ENCODE measurements at places on chromosomes 12 and 14.

- DNase-seq, result no peak
These were observed 146.1 kb upstream of the LRIG3 start for GRCh38 chr12:59066445-59066844.

GRCh38 chr12:131773582-131774221, 54.5 kb upstream of the MMP17 start:
- no peak for DNase-seq

GRCh38 chr12:126706300-126706699, 1560.7 kb upstream of the TMEM132C start:
- no peak for DNase-seq

DNA sequence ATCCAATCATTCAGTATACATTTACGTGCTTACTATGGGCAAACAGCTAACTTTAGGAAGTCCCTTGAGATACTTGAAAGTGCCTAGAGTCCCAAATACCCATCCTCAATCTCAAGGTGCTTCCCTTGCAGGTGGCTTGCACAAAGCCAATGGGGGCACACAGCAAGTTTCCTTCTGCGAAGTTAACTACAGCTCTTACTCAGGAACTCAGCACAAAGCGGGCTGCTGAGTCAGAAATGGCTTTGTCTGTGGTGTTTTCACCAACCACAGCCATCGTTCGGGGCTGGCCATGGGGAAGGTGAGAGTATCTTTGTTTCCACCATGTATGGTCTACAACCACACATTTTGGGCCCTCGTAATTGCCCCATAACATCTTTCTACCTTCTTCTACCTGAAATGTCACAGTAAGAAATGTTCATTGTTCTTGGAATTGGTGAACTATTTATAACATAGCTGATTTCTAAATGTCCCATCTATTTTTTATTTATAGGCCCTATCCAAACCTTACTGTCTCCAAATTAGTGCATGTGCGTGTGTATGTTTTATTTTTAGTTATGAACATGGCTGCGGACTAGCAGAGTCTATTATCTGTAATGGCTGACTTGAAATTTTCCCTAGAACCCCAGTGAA, 13.9 kb downstream of the MFAP5 start:
- DNase-seq, result peak; percentile 64

- DNase-seq, result no peak
These were observed at the start of gene KIF26A for GRCh38 chr14:104138098-104138717. KIF26A (plus strand) TSS chr14:104138587; CDS start chr14:104138723, 136 bp downstream.

- no peak for DNase-seq
These were observed 72.8 kb downstream of the SLCO1B3 start for GRCh38 chr12:20883288-20883687.

GRCh38 chr12:54472494-54473262, 724 bp downstream of the GTSF1 start:
- DNase-seq, result no peak

- no peak for DNase-seq
These were observed 321.9 kb upstream of the RTL1 start for GRCh38 chr14:101225157-101226152.

DNA sequence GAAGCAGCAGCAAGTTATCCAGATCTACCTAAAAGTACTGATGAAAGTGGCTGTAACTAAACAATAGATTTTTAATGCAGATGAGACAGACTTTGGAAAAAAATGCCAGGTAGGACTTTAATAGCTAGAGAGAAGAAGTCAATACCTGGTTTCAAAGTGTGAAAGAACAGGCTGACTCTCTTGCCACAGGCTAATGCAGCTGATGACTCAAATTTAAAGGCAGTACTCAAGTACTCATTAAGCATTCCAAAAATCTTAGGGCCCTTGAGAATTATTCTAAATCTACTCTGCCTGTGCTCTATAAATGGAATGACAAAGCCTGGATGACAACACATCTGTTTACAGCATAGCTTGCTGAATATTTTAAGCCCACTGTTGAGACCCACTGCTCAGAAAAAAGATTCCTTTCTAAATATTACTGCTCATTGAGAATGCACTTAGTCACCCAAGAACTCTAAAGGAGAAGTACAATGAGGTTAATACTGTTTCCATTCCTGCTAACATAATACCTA, 68.6 kb upstream of the SYT1 start:
- DNase-seq, result no peak
